ENCODE measurements at places on chromosomes 2 and 18.

GRCh38 chr18:9094307-9095226 lies 7.9 kb upstream of the NDUFV2 start:
- peak overlapping the region; percentile 54 for H3K27ac ChIP-seq
- DNase-seq, result peak; percentile 70
- no peaks in the 10 kb centered on the region for H3K27me3 ChIP-seq
- peaks cover 61% of the 10 kb centered on the region for H3K4me1 ChIP-seq
- H3K36me3 ChIP-seq, result no peaks in the 10 kb centered on the region

DNA sequence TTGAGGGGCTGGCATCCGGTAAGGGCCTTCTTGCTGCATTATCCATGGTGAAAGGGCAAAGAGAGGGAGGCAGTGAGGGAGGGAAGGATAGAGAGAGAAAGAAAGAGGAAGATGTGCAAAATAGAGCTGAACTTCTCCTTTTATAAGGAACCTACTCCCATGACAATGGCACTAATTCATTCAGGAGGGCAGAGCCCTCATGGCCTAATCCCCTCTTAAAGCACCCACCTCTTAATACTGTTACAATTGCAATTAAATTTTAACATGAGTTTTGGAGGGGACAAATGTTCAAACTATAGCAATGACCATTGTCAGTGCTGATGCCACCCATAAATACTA lies 60.2 kb downstream of the CXCR4 start:
- H3K4me1 ChIP-seq, result peaks cover 65% of the 10 kb centered on the region
- no peaks in the 10 kb centered on the region for H3K27me3 ChIP-seq
- peak overlapping the region; percentile 42 for H3K27ac ChIP-seq
- H3K4me3 ChIP-seq, result no peak overlapping the region

DNA sequence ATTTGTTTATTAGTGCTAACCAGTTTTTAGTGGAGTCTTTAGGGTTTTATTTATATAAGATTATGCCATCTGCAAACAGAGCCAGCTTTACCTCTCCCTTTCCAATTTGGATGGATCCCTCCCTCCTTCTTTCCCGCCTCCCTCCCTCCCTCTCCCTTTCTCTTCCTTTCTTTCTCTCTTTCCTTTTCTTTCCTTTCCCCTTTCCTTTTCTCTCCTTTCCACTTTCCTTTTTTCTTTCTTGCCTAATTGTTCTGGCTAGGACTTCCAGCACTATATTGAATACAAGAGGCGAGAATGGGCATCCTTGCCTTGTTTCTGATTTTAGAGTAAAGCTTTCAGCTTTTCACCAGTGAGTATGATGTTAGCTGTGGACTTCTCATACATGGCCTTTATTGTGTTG lies 24.1 kb downstream of the COLEC11 start:
- H3K27me3 ChIP-seq, result no peaks in the 10 kb centered on the region
- no peak overlapping the region for H3K4me3 ChIP-seq
- no peaks in the 10 kb centered on the region for H3K36me3 ChIP-seq
- H3K4me1 ChIP-seq, result no peaks in the 10 kb centered on the region
- no peak for DNase-seq
- H3K27ac ChIP-seq, result no peak overlapping the region

- no peaks in the 10 kb centered on the region for H3K36me3 ChIP-seq
- no peaks in the 10 kb centered on the region for H3K27me3 ChIP-seq
- no peaks in the 10 kb centered on the region for H3K4me1 ChIP-seq
- no peak for DNase-seq
- H3K4me3 ChIP-seq, result no peak overlapping the region
Observed at GRCh38 chr2:173851141-173851641, 114.0 kb downstream of the SP3 start.

- H3K27me3 ChIP-seq, result no peaks in the 10 kb centered on the region
- no peak overlapping the region for H3K27ac ChIP-seq
- H3K4me1 ChIP-seq, result no peaks in the 10 kb centered on the region
Observed at GRCh38 chr2:16442971-16443370, 222.7 kb downstream of the CYRIA start.

GRCh38 chr2:45009303-45009927 lies at the start of gene SIX2:
Gene SIX2 (minus strand): TSS chr2:45009452. CDS start chr2:45009110, 342 bp downstream.
- no peaks in the 10 kb centered on the region for H3K36me3 ChIP-seq
- H3K4me3 ChIP-seq, result no peak within 1 kb of the TSS
- peaks cover 5% of the 10 kb centered on the region for H3K4me1 ChIP-seq
- no peak within 1 kb of the TSS for H3K27ac ChIP-seq
- no peak for DNase-seq
- H3K27me3 ChIP-seq, result peaks cover 13% of the 10 kb centered on the region

DNA sequence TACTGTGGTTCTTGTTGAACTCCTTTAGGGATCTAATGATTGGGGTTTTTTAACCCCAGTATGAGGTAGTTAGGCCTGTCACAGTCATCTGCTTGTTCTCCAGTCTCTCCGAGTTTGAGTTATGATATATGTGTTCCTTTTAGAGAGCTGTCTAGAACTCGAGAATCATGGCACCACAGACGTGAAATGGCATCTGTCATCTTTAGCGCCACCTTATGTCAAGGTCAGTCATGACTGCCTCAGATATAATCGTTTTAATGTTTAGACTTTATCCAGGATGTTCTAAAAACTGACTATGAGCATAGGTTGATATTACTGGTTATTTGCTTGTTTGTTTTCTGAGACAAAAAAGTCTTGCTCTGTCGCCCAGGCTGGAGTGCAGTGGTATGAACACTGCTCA lies 112.2 kb downstream of the CEP192 start:
- H3K36me3 ChIP-seq, result peaks cover 32% of the 10 kb centered on the region
- no peaks in the 10 kb centered on the region for H3K4me1 ChIP-seq
- H3K27me3 ChIP-seq, result no peaks in the 10 kb centered on the region
- no peak overlapping the region for H3K4me3 ChIP-seq
- no peak for DNase-seq
- no peak overlapping the region for H3K27ac ChIP-seq

DNA sequence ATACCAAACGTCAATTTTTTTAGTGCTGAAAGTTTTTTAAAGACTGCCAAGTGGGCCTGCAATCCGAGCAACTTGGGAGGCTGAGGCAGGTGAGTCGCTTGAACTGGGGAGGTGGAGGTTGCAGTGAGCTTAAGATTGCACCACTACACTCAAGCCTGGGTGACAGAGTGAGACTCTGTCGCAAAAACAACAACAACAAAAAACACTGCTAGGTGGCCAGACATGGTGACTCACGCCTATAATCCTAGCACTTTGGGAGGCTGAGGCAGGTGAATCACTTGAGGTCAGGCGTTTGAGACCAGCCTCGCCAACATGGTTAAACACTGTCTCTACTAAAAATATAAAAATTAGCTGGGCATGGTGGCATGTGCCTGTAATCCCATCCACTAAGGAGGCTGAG lies 202.8 kb upstream of the COPS8 start:
- no peaks in the 10 kb centered on the region for H3K27me3 ChIP-seq
- H3K4me3 ChIP-seq, result no peak overlapping the region
- H3K27ac ChIP-seq, result no peak overlapping the region
- H3K4me1 ChIP-seq, result no peaks in the 10 kb centered on the region
- DNase-seq, result no peak

DNA sequence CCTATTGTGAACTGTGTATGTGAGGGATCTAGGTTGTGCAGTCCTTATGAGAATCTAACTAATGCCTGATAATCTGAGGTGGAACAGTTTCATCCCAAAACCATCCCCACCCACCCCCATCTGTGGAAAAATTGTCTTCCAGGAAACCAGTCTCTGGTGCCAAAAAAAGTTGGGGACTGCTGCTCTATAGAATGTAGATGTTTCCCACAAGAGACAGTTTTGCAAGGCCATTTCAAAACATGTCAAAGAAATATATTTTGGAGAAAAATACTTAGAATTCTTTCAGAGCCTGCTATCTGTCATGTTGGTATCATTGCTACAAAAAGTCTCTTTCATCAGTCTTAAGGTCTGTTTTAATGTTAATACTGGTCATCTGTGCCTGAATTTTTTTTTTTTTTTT lies 4.1 kb upstream of the SLC39A10 start:
- peaks cover 9% of the 10 kb centered on the region for H3K4me1 ChIP-seq
- no peak for DNase-seq
- no peaks in the 10 kb centered on the region for H3K27me3 ChIP-seq
- no peaks in the 10 kb centered on the region for H3K36me3 ChIP-seq
- H3K4me3 ChIP-seq, result no peak overlapping the region

- H3K36me3 ChIP-seq, result no peaks in the 10 kb centered on the region
- DNase-seq, result no peak
- no peaks in the 10 kb centered on the region for H3K27me3 ChIP-seq
- H3K4me1 ChIP-seq, result no peaks in the 10 kb centered on the region
- no peak overlapping the region for H3K4me3 ChIP-seq
- H3K27ac ChIP-seq, result no peak overlapping the region
Observed at GRCh38 chr2:172701250-172701649, 34.4 kb upstream of the RAPGEF4 start.

DNA sequence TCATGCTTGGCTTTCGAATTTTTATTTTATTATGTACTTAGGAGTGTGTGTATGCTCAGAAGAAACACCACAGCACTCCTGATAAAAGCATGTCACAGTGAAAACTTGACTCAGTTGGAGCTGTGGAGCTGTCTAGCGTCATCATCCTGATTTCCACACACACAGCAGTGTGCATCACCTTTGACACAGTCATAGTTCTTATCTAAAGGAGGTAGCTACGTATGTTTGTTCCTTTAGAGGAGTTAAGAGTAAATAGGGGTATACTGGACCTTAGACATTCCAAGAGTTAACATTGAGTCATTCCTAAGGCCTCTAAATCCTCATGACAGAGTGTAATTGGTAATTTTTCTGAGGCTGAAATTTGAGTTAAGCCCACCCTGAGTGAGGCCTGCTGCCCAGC lies 96.9 kb downstream of the PHLPP1 start:
- no peaks in the 10 kb centered on the region for H3K4me1 ChIP-seq
- no peaks in the 10 kb centered on the region for H3K27me3 ChIP-seq

DNA sequence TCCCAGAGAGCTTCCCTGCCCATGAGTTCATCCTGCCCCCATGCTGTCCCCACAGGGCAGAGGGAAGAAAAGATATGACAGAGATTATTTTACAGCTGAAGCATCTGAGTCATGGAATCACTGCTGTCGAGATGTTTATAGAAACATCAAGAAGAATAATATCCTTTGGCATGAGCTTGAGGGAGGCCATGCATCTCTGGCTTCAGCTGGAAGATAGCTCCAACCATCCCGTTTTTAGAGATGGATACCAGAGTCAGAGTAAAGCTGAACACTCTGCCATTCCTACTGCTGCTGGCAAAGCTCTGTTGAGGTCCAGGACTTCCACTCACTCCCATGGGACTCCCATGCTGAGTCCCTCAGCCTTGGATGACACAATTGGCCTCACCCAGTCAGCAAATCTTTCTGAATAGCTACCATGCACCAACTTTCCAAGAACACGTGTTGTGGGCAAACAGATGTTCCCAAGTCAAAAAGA lies 167.8 kb downstream of the TTC32 start:
- no peak overlapping the region for H3K27ac ChIP-seq
- H3K4me3 ChIP-seq, result no peak overlapping the region
- no peak for DNase-seq

DNA sequence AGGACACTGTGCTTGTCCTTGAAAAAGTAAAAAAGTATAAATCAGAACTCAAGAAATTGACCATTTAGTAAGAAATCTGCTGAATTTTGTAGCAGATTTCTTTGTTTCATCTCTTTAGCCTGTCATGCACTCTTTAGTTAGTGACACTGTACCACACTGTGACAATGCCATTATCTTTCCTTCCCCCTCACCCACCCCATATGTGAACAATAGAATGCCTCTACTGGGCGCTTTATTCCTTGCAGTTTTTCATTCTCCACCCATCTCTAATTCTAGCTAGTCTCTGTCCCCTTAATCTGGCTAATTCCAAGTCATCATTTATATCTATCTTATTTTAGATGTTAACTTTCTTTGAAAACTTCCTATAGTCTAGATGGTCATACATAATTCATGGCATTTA lies 241.0 kb downstream of the LRP1B start:
- H3K4me3 ChIP-seq, result no peak overlapping the region
- H3K27me3 ChIP-seq, result no peaks in the 10 kb centered on the region
- no peaks in the 10 kb centered on the region for H3K36me3 ChIP-seq
- no peaks in the 10 kb centered on the region for H3K4me1 ChIP-seq
- no peak for DNase-seq
- H3K27ac ChIP-seq, result no peak overlapping the region

- H3K27me3 ChIP-seq, result no peaks in the 10 kb centered on the region
- no peak overlapping the region for H3K4me3 ChIP-seq
- H3K36me3 ChIP-seq, result no peaks in the 10 kb centered on the region
- no peaks in the 10 kb centered on the region for H3K4me1 ChIP-seq
Observed at GRCh38 chr2:5521461-5521860, 170.7 kb upstream of the SOX11 start.

DNA sequence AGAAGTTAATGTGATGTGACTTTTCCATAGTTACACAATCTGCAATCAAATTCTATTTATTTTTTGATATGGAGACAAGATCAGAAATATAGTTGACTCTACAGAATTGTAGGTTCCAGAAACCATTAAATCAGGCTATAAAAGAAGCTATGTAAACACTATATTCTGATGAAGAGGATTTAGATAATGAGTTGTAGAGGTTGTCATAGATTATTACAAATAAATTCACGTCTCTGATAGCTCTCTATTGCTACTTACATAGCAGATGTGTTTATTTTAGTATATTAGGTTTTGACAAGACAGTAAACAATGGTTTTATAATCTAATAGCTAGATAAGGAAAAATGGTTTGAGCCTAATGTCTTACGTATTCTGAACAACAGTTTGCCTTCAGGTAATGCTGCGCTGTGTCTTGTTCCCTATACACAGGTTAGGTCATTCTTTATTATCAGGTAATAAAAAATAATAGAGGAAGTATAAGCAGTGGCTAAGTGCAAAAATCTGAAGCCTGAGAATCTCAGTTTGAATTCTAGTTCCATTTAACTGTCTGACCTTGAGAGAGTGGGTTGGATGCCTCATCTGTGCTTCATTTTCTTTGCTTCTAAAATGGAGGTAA lies 93.4 kb downstream of the PPP1R1C start:
- H3K36me3 ChIP-seq, result no peaks in the 10 kb centered on the region
- no peaks in the 10 kb centered on the region for H3K27me3 ChIP-seq
- H3K4me1 ChIP-seq, result no peaks in the 10 kb centered on the region
- no peak overlapping the region for H3K27ac ChIP-seq

- H3K27ac ChIP-seq, result no peak overlapping the region
- no peak for DNase-seq
- no peaks in the 10 kb centered on the region for H3K4me1 ChIP-seq
- no peaks in the 10 kb centered on the region for H3K36me3 ChIP-seq
- H3K4me3 ChIP-seq, result no peak overlapping the region
Observed at GRCh38 chr2:140362361-140362760, 1582.2 kb upstream of the NXPH2 start.

DNA sequence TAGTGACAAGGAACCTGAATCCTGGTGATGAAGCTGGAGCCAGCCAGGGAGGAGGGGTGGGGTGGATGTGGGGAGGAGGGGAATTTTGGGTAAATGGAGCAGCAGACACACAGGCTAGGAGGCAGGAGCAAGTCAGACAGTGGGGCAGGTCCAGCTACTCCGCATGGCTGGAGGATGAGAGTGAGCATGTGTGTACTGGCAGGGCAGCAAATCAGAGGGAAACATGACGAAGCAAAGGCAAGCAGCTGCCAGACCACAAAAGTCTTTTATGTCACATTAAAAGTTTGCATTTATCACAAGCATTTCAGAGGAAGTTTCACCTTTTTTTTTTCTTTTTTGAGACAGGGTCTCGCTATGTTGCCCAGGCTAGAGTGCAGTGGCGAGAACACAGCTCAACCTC lies 11.9 kb upstream of the KIDINS220 start:
- H3K36me3 ChIP-seq, result no peaks in the 10 kb centered on the region
- H3K27ac ChIP-seq, result no peak overlapping the region
- no peaks in the 10 kb centered on the region for H3K4me1 ChIP-seq
- no peak overlapping the region for H3K4me3 ChIP-seq
- H3K27me3 ChIP-seq, result no peaks in the 10 kb centered on the region

GRCh38 chr2:73937899-73938298 lies 11.2 kb downstream of the DGUOK start:
- peaks cover 6% of the 10 kb centered on the region for H3K36me3 ChIP-seq
- H3K4me3 ChIP-seq, result no peak overlapping the region
- H3K27ac ChIP-seq, result no peak overlapping the region

All from CD4-positive, alpha-beta memory T cell (primary cell).